ENCODE measurements at places on chromosomes 12 and 14.

DNA sequence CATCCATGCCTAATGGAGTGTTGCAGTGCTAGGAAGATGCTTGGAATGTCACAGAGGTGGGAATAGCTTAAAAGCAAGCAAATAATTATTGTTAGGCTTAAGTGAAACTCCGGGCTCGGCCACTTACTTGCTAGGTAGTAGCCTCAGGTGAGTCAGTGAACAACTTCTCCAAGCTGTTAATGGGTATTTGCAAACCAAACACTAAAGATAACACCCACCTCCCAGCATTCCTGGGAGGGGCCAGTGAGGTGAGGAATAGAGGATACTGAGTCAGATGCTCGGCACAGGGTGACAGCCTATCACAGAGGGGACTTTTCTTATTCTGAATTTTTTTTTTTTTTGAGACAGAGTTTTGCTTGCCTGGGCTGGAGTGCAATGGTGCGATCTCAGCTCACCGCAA lies 151.2 kb upstream of the RFLNA start:
- DNase-seq = no peak

GRCh38 chr12:92426332-92426731 lies 276.5 kb upstream of the PLEKHG7 start:
- DNase-seq = no peak

- DNase-seq = no peak
These were observed 8.3 kb downstream of the YLPM1 start for GRCh38 chr14:74771399-74771798.

DNA sequence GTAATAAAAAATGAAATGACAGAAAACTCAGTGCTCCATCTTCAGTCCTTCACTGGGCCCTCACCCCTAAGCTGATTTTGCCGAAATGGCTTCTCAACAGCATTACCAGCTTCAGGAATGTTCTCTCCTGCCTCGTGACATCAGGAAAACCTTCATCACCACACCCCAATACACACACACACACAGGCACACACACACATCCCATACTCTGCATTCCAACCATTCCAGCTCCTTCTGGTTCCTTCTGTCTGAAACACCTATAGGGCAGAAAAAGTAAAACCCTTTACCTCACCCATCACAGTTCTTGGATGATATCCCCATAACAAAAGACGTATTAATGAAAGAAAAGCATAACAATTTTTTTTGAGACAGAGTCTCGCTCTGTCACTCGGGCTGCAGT lies 75.9 kb downstream of the CCDC60 start:
- no peak for DNase-seq

DNA sequence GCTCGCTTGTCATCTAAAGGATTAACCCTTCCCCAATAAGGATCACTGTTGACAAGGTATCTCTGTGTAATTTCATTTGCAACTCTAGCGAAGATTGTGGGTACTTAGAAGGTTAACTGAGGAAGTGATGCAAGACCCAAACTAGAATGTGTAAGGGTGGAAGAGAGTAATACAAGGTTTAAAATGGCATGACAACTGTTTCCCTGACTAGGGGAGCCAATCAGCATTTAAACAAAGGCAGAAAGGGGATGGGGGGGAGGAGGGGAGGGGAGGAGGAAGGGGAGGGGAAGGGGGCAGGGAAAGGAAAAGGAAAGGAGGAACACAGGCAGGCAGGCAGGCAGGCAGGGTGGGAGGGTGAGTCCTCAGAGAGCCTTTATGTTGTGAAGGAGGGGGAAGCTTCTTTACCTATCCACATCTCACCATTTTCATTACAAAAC lies 31.1 kb downstream of the NRDE2 start:
- no peak for DNase-seq

DNA sequence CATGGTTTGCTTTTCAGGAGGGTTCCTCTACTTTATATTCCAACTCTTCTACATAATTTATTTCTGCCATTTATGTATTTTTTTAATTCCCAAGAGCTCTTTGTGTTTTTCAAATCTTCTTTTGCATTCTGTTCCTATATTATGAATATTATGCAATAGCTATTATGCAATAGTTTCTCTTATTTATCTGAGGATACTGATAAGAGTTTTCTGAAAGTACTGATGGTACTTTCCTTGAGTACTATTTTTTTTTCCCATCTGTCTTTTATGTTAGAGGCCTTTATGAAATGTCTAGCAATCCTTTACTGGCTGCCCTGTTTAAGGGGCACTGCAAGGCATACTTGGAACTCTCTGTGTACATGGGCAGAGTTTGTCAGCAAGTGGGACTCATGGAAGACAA lies 93.4 kb downstream of the SLC41A2 start:
- no peak for DNase-seq

Measured in activated T-cell treated with anti-CD3 and anti-CD28 coated beads, Interleukin-2, amount 50 U/mL, for 24 hours (primary cell).